ENCODE measurements at places on chromosomes 4 and X.

- no peak overlapping the region for H3K27ac ChIP-seq
- H3K4me1 ChIP-seq = no peaks in the 10 kb centered on the region
- no peaks in the 10 kb centered on the region for H3K27me3 ChIP-seq
These were observed 1042.1 kb upstream of the LCORL start for GRCh38 chr4:19063662-19064061.

DNA sequence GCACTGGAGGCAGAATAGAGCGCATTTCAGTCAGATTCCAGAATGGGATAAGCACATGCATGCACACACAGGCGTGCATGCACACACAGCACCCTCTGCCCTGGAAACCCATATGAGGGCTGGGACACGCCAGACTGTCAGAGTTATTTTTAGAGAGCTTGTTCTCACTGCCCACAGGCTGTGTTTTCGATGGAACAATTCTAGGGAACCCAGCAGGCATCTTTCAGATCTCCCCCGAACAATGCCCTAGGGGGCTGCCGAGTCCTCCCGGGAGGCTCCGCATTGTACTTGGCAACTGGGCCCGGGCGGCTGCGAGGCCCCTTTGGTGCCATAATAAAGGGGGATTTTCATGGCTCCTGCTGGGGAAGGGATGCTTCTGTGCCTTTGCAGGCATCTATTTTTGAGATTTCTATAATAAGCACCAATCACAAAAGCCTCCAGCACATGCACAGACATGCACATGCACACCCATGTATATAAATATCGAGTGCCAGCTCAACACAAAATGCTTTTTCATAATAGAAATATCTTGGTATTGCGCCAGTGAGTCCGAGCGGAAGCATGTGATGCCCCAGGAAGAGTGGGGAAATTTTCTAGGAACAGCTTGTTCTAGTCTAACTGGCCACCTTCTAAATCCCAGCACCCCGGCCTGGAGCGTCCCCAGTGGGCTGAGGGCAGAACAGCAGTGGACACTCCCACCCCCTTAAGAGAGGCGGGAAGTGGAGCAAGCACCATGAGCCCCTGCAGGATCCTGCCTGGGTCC is 88.5 kb downstream of the PHKA2 start:
- no peak for DNase-seq
- no peaks in the 10 kb centered on the region for H3K27me3 ChIP-seq
- H3K4me3 ChIP-seq = no peak overlapping the region
- no peak overlapping the region for H3K27ac ChIP-seq
- no peaks in the 10 kb centered on the region for H3K4me1 ChIP-seq

GRCh38 chr4:38667085-38667893 is 3.3 kb downstream of the KLF3 start:
- peaks cover 66% of the 10 kb centered on the region for H3K36me3 ChIP-seq
- peaks cover 67% of the 10 kb centered on the region for H3K4me1 ChIP-seq
- DNase-seq = peak; percentile 71
- peak overlapping the region; percentile 95 for H3K27ac ChIP-seq
- no peaks in the 10 kb centered on the region for H3K27me3 ChIP-seq

DNA sequence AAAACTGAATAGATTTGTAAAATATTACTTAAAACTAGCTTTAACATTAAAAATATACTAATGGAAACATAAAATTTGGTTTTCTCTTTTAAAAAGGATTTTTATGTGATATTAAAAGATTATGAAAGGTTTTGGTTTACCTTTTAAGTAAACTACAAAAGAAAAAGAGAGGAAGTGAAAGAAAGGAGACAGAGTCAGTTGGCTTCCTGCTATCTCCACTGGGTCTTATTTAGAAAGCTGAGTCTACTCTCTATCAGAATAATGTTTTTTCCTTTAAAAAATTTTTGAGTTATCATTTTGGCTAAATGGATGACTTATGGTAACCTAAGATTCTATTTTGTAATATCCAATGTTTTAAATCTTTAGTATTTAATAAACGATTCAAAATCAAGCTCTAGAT is 21.6 kb upstream of the ATP8A1 start:
- no peaks in the 10 kb centered on the region for H3K4me1 ChIP-seq
- no peak for DNase-seq
- H3K4me3 ChIP-seq = no peak overlapping the region
- peaks cover 4% of the 10 kb centered on the region for H3K36me3 ChIP-seq
- no peak overlapping the region for H3K27ac ChIP-seq

DNA sequence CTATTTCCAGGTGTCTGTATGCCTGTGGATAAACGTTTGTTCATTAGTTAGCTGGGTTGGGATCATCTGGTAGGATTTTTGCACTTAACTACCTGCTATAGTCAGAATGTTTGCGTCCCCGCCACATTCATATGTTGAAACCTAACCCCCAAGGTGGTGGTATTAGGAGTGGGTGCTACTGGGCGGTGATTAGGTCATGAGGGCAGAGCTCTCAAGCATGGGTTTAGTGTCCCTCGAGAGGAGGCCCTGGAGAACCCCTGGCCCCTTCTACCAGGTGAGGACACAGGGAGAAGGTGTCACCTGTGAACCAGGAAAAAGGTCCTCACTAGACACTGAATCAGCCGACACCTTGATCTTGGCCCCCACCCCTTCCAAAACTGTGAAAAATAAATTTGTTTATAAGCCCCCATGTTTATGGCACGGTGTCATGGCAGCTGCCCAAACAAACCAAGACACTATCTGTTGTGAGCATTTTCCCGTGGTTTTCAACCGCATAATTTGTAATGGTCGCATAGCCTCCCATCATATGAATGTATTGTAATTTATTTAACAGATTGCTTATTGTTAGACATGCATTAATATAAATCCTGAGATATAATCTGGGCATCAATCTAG is 92.7 kb upstream of the TRIM2 start:
- DNase-seq = no peak
- no peak overlapping the region for H3K4me3 ChIP-seq
- H3K36me3 ChIP-seq = peaks cover 6% of the 10 kb centered on the region
- no peak overlapping the region for H3K27ac ChIP-seq
- peaks cover 5% of the 10 kb centered on the region for H3K27me3 ChIP-seq
- peaks cover 4% of the 10 kb centered on the region for H3K4me1 ChIP-seq

DNA sequence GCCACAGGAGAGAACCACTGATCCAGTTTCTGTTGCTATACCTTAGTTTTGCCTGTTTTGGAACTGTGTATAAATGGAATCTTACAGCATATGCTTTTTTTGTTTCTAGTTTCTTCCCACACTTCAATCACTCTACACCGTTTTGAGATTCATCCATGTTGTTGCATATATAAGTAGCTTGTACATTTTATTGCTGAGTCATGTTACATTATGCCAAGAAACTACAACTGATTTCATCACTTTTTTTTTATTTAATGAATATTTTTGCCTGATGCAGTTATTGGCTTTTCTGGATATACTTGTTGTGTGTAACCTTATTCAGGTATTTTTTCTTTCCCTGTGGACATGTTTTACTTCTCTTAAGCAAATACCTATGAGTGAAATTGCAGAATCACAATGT is 1135.9 kb downstream of the RAPGEF2 start:
- H3K27me3 ChIP-seq = no peaks in the 10 kb centered on the region
- DNase-seq = no peak
- H3K4me3 ChIP-seq = no peak overlapping the region
- H3K27ac ChIP-seq = no peak overlapping the region
- H3K36me3 ChIP-seq = no peaks in the 10 kb centered on the region

GRCh38 chr4:7297881-7298280 is 105.5 kb downstream of the SORCS2 start:
- no peak for DNase-seq
- no peak overlapping the region for H3K4me3 ChIP-seq
- no peak overlapping the region for H3K27ac ChIP-seq
- H3K36me3 ChIP-seq = no peaks in the 10 kb centered on the region
- H3K4me1 ChIP-seq = peaks cover 6% of the 10 kb centered on the region
- peaks cover 71% of the 10 kb centered on the region for H3K27me3 ChIP-seq

DNA sequence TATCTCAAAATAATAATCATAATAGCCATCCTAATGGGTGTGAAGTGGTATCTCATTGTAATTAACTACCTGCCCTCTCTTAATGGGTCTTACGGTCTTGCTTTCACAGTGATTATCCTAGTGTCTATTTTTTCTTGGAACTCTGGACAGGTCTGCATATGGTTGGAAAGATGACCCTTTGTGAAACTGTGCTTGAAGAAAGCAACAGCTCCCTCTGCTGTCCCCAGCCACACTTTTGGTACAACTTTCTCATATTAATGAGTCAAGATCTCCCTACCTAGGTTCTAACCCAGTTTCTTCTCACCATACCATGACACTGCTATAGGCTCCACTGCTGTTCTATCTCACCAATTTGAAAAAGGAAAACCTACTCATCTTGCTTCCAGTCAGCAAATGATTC is 2.4 kb downstream of the TFDP3 start:
- H3K4me1 ChIP-seq = no peaks in the 10 kb centered on the region
- no peak for DNase-seq
- H3K27ac ChIP-seq = no peak overlapping the region
- H3K36me3 ChIP-seq = no peaks in the 10 kb centered on the region

- no peak overlapping the region for H3K27ac ChIP-seq
- H3K36me3 ChIP-seq = no peaks in the 10 kb centered on the region
- no peaks in the 10 kb centered on the region for H3K27me3 ChIP-seq
- no peak overlapping the region for H3K4me3 ChIP-seq
- H3K4me1 ChIP-seq = no peaks in the 10 kb centered on the region
These were observed 156.6 kb downstream of the GRIA3 start for GRCh38 chrX:123340696-123341095.
